ENCODE measurements at places on chromosomes 1 and 21. TPM values are rescaled to one million over a fixed set of nuclear protein-coding genes. Genes with fewer than 3 reads are reported as not detected.

The IER5 gene
- total RNA-seq: 15.9 TPM

The C1orf94 gene
- not detected for total RNA-seq

The OR2T33 gene
- not detected for total RNA-seq

The LAMC2 gene
- total RNA-seq: 3.7 TPM

The HOOK1 gene
- 10.7 TPM for total RNA-seq

The NOS1AP gene
- 5.0 TPM for total RNA-seq

The FCGR3A gene
- total RNA-seq: 19.9 TPM

The C1orf105 gene
- total RNA-seq: 21.9 TPM

The CTBS gene
- 6.7 TPM for total RNA-seq

The IQCC gene
- total RNA-seq: 0.92 TPM

The TSACC gene
- not detected for total RNA-seq

DNA sequence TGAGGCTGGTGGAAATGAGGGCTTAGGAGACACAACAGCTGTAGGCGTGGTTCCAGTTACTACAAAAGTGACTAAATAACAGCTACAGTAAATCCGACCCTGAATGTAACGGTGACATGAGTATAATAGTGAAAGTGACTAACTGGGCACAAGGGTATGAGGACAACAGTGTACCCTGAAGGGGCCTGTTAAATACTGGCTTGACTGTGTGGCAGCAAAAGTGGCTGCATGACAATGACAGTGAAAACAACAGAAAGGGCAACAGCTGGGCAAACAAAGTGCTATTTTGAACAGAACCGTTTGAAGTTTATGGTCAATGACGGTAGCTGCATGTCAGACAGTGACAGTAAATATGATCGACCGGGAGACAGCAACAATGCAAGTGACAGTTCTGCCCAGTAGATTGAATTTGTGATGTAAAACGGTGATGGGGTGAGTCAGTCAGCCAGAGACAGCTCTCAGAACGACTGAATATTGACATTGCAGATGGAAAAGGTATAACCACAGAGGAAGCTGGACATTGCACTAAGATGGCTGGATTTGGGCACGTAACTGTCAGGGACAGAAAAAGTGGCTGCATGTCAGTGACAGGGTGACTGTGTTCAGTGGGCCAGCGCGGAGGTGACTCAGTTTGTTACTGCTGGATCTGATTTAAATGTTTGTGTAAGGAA, 1.2 kb upstream of the ZBTB40 start:
- no peak for DNase-seq

DNA sequence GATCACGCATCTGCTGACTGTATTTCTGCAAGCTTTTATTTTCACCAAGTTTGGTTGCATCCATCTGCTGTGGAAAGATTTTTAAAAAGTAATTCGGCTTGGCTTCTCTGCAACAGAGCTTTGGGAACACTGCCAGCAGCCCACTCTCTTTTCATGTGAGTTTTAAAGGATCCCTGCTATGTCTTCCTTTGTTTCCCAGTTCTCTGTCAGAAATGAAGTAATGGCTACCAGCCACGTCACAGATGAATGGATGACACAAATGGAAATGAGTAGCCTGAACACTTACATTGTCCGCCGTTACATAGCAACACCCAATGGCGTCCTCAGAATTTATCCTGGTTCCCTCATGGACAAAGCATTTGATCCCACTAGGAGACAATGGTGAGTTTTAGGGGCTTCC, 80.6 kb upstream of the RAVER2 start:
- no peak for DNase-seq

- no peak for DNase-seq
Observed at GRCh38 chr1:44684525-44684924, 10.0 kb downstream of the ARMH1 start.

GRCh38 chr1:229378586-229379367, 35.9 kb upstream of the CCSAP start:
- DNase-seq: no peak

- no peak for DNase-seq
Observed at GRCh38 chr1:222263791-222264190, 284.1 kb downstream of the HHIPL2 start.

DNA sequence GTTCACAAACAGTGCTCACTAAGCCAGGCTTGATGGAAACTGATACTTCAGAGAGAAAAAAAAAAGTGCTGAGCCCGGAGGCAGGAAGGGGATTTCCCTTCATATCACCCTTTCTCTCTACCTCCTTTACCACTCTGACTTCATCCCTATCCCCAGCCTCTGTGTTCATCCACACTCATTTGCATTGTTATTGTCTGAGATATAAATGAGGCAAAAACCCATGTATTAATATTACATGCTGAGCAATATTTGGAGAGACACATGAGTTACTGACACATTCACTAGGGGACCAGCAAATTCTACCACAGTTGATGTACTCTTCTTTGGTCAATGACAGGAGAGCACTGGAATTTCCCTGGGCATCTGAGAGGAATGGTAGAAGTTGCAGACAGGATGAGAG, 175.8 kb downstream of the TNFSF18 start:
- no peak for DNase-seq

- DNase-seq: no peak
Observed at GRCh38 chr1:160211046-160211790, 6.0 kb downstream of the PEA15 start.

DNA sequence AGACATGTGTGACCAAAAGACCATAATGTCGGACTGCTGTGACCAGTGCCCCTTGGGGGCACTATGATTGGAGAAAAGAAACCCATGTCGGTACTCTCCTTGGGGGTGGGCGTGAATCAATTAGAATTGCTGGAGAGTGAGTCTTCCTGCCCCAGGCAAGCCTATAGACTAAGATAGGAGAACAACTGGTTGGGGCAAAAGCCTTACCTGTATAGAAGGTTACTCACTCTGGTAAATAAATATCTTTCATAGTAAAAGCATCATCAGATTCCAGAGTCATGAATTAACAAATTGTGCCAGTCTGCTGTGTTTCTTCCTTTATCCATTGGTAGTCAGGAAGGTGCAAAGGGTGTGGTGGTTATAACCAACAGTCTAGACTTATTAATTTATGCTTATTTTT, 2.9 kb upstream of the PTGFRN start:
- no peak for DNase-seq

DNA sequence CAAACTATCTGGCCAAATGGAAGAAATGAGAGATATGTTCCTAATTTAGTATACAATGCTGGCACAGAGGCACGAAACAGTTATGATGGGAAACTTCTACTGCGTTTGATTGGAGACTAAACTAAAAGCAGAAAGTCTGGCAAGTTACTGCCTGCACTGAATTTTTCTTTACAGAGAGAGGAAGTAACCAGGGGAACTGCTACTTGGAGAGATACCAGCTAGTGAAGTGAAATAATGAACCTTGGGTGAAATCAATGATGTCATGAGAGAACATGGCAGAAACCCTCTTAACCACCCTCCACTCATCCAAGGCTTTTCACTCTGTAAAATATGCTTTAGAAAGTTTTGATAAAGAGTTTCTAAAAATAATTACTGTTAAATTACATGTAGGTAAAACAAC, 29.3 kb downstream of the NIBAN1 start:
- no peak for DNase-seq

GRCh38 chr1:234241941-234242490, 131.2 kb upstream of the COA6 start:
- DNase-seq: no peak

DNA sequence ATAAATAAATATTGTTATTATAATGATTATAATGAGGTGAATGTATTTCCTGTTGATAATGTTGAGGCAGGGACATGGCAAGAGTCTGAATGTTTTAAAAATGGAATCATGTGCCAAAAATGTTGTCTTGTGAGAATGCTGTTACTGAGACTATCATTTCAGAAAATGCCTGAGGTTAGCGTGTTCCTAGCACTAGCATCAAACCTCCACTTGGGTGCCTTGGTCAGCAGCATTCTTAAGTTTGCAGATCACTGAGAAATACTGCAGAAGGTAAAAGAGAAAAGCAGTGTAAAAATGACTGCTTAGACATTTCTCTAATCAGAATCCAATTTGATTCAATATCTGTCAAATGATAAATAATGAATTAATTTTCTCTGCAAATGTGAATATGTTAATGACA, 50.8 kb downstream of the OLFM3 start:
- no peak for DNase-seq

DNA sequence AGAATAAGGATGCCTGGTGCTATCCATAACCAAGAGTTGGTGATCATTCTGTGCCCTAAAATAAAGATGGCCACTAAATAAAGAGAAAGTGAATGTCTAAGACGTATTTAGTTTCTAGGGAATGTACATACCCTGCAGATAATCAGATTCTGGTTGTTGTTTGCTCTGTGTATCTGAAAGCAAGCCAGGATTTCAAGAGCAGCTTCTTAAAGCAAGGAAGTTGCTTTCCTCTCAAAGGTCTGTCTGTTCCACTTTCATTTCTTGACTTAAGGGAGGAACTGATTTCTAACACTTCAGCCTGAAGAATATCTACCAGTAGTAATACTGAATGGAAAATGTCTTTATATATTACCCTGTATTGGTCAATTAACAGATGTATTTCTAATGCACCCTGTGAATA, 88.8 kb downstream of the KIF1B start:
- no peak for DNase-seq

GRCh38 chr1:219544163-219544846, 68.6 kb downstream of the ZC3H11B start:
- DNase-seq: no peak

DNA sequence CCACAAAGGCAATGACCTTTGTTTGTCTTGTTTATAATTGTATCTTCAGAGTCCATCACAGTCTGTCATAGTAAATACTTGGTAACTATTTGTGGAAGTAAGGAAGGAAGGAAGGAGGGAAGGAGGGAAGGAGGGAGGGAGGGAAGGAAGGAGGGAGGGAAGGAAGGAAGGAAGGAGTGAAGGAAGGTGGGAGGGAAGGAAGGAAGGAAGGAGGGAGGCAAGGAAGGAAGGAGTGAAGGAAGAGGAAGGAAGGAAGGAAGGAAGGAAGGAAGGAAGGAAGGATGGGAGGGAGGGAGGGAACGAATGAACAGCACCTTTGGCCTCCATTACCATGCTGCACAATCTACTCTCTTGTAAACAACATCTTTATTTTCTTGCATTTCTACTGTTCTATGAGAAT, 559.5 kb upstream of the PKN2 start:
- DNase-seq: no peak

DNA sequence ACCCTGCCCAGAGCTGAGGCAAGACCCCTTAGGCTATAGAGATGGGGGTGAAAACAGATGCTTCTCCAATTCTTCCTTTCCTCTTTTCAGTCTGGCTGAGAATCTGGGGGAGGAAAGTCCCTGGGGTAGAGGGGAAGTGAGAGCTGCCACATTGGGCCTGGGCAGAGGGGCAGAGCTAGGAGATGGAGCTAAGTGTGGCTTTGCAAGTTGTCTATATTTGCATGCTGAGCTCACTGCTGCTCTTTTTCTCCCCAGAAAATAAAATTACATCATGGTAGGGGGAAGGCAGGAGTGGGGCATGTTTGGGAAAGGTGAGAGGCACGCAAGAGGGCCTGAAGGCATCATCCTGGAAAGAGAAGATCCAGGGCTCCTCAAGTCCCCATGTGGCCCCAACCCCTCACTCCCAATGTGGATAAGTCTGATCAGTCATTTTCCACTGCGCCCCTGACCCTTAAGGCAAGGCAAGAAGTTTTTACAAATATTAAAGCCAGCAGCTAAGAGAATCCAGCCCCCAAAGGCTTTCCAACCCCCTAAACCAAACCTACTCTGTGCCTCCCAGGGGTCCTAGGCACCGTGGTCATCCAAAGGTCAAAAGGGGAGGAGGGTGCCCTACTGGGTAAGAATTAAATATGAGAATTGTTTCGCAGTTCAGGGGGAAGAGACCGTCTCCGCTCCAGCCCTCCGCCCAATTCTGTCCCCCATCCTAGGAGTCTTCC, 500 bp upstream of the PEA15 start:
- DNase-seq: no peak

DNA sequence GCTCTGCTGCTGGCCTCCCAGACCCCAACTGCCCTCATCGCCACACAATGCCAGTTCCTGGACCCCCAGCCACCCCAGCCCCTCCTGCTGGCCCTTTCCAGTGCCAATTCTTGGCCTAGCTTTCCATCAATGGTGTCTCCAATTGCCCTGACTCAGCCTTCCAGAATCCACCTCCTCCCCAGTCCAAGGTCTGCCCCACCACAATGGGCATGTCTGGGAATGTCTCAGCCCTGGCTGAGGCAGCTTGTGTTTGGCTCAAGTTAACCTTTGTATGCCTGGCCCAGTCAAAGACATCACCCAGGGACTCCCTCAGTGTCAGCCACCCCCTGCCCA, 16.4 kb downstream of the ALDH4A1 start:
- no peak for DNase-seq

DNA sequence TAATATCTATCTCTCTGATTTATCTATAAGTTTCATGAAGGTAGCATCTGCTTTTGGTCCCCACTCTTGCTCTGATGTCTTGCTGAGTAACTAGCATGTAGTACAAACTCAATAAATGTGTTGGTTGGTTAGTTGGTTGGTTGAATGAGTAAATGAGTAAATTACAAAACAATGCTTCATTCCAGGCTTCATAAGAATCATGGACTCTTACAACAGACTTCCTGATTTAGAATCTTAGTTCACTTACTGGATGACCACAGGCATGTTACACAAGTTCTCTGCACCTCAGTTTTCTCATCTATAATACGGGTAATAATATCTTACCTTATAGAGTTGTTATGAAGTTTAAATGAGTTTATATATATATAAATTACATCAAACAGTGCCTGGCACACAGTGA, 98.6 kb downstream of the ZNF281 start:
- no peak for DNase-seq

GRCh38 chr1:87435484-87435883, 106.8 kb downstream of the LMO4 start:
- no peak for DNase-seq

DNA sequence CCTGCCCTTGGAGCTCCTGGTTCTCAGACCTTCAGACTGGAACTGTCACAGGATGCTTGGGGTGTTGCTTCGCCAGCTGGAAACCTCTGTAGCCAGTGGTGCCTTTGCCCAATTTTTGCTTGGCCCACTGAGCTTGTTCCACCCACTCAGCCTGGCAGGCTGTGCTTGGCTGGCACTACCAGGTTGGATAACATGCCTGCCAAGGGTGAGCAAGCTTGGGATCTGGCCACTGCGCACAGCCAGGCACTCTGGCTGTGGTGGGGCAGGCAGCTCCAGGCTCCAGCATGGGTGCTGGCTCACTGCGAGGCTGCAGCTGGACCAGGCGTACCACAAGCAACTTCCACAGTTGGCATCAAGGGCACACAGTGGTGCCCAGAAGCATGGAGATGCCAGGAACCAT, 967.8 kb upstream of the NCAM2 start:
- peak; percentile 53 for DNase-seq

GRCh38 chr21:37232274-37233018, 34.7 kb downstream of the VPS26C start:
- no peak for DNase-seq

GRCh38 chr1:110087812-110088738, 17.6 kb upstream of the ALX3 start:
- DNase-seq: peak; percentile 37

GRCh38 chr1:230589951-230590350, 52.3 kb upstream of the COG2 start:
- DNase-seq: no peak

GRCh38 chr1:109499661-109500536, 6.0 kb downstream of the CYB561D1 start:
- DNase-seq: no peak
